ENCODE measurements at places on chromosomes 5 and 9. TPM values are rescaled to one million over a fixed set of nuclear protein-coding genes. Genes with fewer than 3 reads are reported as not detected.

The PAEP gene
- not detected for total RNA-seq

The CPLANE1 gene
- 7.0 TPM for total RNA-seq

The AOPEP gene
- total RNA-seq, result 9.5 TPM

The ZFP37 gene
- 2.6 TPM for total RNA-seq

The SPIN1 gene
- total RNA-seq, result 45.3 TPM

The S1PR3 gene
- not detected for total RNA-seq

The FOXE1 gene
- total RNA-seq, result not detected

The MYO10 gene
- total RNA-seq, result not detected

The PKD2L2 gene
- not detected for total RNA-seq

The BTNL8 gene
- not detected for total RNA-seq

The PCDHB13 gene
- not detected for total RNA-seq

The FGF10 gene
- not detected for total RNA-seq

The FAXDC2 gene
- total RNA-seq, result not detected

The ANKRD34B gene
- total RNA-seq, result not detected

The SLC6A7 gene
- not detected for total RNA-seq

GRCh38 chr9:102069969-102070368 is 331.5 kb upstream of the GRIN3A start:
- DNase-seq, result no peak

DNA sequence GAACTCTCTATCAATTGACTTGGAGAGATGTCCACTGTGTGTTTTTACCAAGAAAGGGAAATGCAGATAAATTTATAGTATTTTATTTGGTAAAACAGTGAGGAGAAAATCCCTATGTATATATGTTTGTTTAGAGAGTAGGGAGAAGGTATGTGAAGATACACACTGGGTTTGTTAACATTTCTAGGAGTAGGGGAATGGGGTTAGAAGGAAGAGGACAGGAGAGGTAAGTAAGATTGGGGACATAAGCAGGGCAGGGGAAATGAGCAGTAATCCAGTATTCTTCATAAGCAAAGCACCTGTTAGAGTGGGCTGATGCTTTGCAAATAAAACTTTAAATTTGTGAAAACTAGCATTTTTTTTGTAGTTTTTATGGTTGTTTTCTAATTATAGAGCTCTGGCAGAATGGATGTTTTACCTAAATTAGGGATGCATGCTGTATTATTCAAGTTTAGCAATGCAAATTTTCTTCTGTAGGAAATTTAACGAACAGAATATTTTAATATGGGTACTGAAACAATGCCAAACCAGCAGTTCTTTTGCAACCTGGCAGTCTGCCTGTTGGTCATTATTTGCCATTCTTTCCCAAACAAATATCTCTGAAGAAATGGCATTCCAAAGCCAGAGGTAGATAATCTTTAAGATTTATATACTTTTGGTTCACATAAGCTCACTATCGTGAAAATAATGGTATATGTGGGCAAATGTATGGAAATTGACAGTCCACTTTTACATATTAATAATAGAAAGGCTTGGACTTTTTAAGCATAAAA is 19.4 kb upstream of the DCP2 start:
- DNase-seq, result no peak

GRCh38 chr5:123807177-123807945 is 295.4 kb downstream of the CSNK1G3 start:
- DNase-seq, result no peak

GRCh38 chr9:122158202-122158601 is 1.4 kb downstream of the NDUFA8 start:
- DNase-seq, result no peak

DNA sequence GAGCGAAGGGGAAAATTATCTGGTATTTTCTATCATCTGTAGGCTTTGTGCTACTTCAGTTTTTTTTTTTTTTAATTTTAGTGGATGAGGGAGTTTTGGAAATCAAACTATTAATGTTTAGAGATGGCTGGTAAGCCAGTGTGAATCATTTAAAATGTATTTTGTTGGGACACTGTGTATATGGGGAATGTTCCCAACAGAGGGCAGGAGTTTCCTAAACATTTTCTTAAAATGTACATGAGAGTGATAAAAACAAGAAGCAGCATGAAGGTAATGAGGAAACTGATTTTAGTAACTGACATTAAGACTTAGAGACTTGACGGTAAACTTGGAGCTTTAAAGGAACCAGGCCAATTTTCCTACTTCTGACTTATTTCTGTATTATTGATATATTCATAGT is 68.2 kb upstream of the ITGA2 start:
- no peak for DNase-seq

- no peak for DNase-seq
These were observed 84.1 kb downstream of the KIAA1958 start for GRCh38 chr9:112570671-112571167.

DNA sequence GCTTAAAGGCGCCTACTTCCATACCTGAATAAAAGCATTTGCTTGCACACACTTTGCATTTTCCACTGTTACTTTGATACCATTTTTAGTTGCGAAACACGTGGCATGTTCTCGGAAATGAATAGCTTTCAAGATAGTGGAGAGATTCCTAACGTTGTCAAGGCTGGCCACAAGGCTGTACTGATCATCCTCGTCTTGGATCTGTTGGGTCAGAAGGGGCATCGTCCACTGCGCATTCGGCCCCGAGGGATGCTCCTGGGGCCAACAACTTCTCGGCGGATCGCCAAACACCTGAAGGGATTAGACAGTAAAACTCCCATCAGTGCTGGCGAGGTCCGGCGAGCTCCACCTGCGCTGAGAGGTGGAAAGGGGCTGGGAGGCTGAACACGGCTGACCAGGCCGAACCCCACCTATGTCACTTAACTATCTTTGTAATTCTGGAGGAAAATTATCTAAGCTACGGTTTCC is 599 bp downstream of the RAD1 start:
- no peak for DNase-seq

DNA sequence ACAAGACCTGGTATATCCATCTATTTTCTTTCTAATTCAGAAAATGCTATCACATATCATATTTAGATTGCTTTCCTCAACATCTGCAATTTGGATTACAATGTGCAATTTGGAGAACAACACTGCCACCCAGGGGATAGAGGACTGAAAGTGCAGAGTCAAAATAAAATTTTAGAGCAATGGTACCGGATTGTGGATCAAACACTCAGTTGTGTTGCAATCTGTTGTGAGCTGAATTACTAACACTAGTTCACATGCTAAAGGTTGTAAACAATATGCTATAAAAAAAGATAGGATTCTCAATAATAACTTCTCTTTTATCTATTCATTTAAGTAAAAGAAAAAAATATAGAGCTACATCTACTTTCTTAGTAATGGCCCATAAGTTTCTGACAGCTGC is 11.9 kb upstream of the SRFBP1 start:
- no peak for DNase-seq

- DNase-seq, result no peak
These were observed 9.3 kb downstream of the ZNF618 start for GRCh38 chr9:113885183-113886025.

DNA sequence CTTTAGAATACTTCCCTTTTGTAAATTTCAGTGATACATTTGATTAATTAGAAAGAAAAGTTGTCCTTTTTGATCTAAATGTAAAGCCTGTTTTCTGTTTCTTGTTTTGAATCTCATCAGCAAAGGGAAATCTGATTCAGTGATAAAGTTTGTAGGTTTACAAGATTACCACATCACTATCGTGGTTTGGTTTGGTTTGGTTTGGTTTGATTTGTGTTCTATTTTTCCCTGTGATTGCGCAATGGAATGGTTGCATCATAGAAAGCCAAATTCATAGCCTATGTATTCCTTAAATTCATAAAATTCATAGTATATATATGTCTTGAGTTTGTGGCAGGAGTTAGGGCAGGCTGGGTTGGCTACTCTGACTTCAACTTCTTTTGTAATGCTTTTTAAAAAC is 15.2 kb downstream of the SRFBP1 start:
- no peak for DNase-seq

- DNase-seq, result no peak
These were observed 81.2 kb downstream of the ROR2 start for GRCh38 chr9:91868732-91869391.

- DNase-seq, result no peak
These were observed 73.9 kb downstream of the ATG10 start for GRCh38 chr5:82045554-82046275.

- DNase-seq, result no peak
These were observed 146.9 kb upstream of the IER5L start for GRCh38 chr9:129324808-129325502.

GRCh38 chr5:141528291-141528984 is 39.6 kb downstream of the PCDHGC5 start:
- no peak for DNase-seq

DNA sequence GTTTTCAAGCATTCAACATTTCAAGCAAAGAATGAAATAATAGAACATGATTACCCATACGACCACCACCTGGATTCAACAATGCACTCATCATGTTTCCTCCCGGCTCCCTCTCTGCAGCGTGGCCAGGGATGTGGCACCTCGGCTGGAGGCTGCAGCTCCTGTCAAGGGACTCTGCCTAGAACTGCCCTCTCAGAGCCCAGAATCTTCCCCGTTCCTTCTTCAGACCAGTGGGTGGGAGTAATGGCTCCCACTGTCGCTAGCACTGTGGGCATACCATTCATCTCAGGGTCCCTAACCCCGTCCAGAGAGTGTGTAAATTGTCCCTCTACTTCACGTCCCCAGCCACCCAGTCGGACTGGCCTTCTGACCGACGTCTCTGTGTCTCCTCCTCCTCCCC is 118.6 kb upstream of the COL5A1 start:
- no peak for DNase-seq

GRCh38 chr5:59042201-59043055 is 459.6 kb downstream of the RAB3C start:
- DNase-seq, result no peak

GRCh38 chr5:136924490-136924889 is 559.1 kb upstream of the TRPC7 start:
- no peak for DNase-seq

DNA sequence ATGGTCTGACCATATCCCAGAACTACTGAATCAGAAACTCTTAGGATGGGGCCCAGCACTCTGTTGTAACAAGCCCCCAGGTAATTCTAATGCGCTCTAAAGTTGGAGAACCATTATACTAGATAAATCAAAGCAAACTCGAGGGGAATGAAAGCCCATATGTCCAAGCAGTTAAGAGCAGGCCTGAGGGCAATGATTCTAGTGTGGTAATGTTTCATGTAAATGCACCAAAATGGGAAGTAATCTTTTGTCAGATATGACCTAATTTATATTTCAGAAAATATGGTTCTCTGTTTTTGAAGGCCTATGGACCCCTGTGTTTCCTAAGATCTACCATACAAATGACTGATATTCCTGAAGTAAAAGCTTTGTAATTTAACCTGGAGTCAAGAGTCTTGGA is 108.0 kb upstream of the PTGER4 start:
- DNase-seq, result no peak

DNA sequence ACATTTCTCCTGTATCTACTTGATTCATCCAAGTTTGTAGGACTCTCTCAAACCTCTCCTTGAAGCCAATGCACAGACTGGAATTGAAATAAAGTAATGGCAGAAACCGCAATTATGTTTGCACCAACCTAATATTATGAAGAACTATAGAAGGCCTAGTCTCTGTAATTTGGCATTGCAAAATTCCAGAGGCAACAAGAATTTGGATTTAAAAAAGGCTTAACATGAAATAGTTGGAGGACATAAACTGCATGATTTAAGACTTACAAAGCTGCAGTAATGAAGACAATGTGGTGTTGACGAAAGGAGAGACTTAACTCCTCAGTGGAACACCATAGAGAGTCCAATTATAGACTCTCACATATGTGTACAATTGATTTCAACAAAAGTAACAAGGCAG is 117.8 kb upstream of the MINAR2 start:
- DNase-seq, result no peak

DNA sequence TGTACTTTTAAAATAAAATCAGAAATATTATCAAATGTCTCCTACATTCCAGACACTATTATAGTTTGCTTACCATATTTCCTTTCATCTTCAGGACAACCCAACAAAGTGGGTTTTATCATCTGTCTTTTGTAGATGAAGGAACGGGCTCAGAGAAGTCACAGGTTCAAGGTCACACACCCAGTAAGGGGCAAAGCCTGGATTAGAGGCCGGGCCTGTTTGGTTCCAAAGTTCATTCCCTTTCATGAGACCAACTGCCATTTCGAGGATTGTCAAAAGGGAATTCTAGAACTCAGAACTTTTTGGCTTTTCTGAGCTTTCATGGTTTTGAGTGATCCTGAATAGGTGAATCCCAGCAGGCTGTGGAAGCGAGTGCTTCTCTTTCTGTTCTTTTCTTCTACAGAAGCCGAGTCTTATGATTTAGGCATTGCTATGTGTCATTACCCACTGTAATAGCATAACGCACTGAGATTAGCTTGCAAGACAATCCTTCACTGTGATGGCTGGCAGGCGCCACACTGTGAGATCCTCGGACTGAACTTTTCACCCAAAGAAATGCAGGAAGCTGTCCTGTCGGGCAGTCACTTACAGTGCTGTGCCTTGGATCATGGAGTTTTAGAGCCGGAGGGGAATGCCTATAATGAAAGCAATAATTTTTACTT is 43.8 kb upstream of the ANKH start:
- no peak for DNase-seq

- no peak for DNase-seq
These were observed 561.8 kb downstream of the CETN3 start for GRCh38 chr5:89847743-89848142.

- no peak for DNase-seq
These were observed 59.0 kb downstream of the TLE4 start for GRCh38 chr9:79630521-79631403.

GRCh38 chr9:126327006-126327713 is 531 bp downstream of the MVB12B start:
- peak; percentile 65 for DNase-seq

- DNase-seq, result peak; percentile 54
These were observed 131.6 kb upstream of the NIPBL start for GRCh38 chr5:36744773-36745589.

- DNase-seq, result no peak
These were observed 10.6 kb upstream of the CSNK1A1 start for GRCh38 chr5:149561848-149562247.

DNA sequence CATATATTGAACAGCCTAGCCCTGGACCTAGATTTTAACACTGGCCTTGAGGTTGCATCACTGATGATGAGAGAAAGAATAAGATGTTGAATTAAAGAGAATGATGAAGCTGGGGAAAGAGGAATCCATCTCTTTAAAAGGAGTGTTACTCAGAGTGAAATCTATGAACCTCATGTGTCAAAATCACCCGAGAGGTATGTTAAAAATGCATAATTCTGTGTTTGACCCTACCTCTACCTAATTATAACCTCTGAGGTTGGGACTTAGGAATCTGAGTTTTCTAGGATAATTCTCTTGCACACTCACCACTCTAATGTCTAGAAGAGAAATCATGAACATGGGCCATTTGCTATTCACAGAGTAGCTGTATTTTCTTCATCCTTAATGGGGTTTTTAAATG is 479.4 kb downstream of the ENC1 start:
- DNase-seq, result no peak

DNA sequence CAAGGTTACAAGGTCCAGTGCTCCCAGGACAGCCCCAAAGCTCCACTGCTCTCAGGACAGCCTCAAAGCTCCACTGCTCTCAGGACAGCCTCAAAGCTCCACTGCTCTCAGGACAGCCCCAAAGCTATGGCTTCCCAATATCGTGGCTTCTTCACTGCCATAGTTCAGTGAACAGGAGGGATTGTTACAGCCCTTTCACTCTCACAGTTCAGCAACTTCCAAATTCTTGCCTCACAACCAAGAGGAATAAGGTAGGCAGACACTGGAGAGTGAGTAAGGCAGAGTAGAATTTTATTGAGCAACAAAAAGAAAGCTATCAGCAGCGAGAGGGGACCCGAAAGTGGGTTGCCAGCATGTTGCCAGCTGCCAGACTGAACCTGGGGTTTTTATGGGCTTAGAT is 277.6 kb downstream of the CDH10 start:
- DNase-seq, result no peak

- no peak for DNase-seq
These were observed 40.9 kb downstream of the VAV2 start for GRCh38 chr9:133951265-133951664.

Measured in activated naive CD8-positive, alpha-beta T cell treated with anti-CD3 and anti-CD28 coated beads, Interleukin-2, amount 10 ng/mL, durations not matched to agents 7 days and 5 days (primary cell).